Adrenal gland (tissue), 19 donors: ENCODE measurements at places on chromosomes 11 and 22.

- no peak overlapping the region for H3K27ac ChIP-seq
- peaks cover 35% of the 10 kb centered on the region for H3K36me3 ChIP-seq
- no peak for DNase-seq
- H3K27me3 ChIP-seq, result no peaks in the 10 kb centered on the region
- no peak overlapping the region for H3K4me3 ChIP-seq
- peaks cover 11% of the 10 kb centered on the region for H3K4me1 ChIP-seq
Measured at GRCh38 chr11:85960678-85961077, 105.5 kb downstream of the CCDC83 start.

DNA sequence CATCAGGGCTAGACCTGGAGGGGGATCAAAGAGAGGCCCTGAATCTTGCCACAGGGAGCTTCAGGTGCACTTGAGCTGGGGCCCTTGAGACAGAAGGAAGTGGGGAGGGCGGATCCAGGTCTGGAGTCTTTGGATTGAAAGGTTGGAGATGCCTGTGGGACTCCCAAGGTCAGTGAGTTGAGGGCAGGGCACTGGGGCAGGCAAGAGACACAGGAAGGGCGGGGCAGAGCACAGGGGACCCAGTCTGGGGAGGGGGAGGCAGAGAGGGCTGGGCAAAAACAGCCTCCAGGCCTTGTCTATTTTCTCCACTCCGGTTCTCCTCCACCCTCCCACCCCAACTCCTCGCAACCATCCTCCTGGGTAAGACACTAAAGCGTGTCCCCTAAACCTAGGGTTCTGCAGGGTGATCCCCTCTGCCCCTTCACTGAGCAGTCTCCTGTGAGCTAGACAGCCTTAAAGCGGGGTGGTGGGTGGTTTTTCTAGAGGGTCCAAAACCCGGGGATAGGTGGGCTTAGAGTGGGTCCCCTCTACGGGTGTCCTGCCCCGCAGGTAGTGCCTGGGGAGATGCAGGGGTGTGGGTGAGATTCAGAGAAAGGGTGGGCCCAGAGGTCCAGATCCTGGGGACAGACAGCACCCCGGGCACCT, 38.6 kb upstream of the CELSR1 start:
- no peaks in the 10 kb centered on the region for H3K27me3 ChIP-seq
- no peak overlapping the region for H3K4me3 ChIP-seq
- H3K4me1 ChIP-seq, result peaks cover 21% of the 10 kb centered on the region

GRCh38 chr22:45164270-45165088, 754 bp downstream of the NUP50 start:
- H3K27ac ChIP-seq, result peak overlapping the region; percentile 83
- peak overlapping the region; percentile 68 for H3K4me3 ChIP-seq
- DNase-seq, result no peak
- H3K27me3 ChIP-seq, result no peaks in the 10 kb centered on the region
- no peaks in the 10 kb centered on the region for H3K36me3 ChIP-seq
- peaks cover 47% of the 10 kb centered on the region for H3K4me1 ChIP-seq

GRCh38 chr11:26557666-26558065, 14.4 kb downstream of the MUC15 start:
- H3K4me1 ChIP-seq, result no peaks in the 10 kb centered on the region
- DNase-seq, result no peak

- H3K27me3 ChIP-seq, result no peaks in the 10 kb centered on the region
- H3K36me3 ChIP-seq, result no peaks in the 10 kb centered on the region
- no peak for DNase-seq
- no peak overlapping the region for H3K4me3 ChIP-seq
Measured at GRCh38 chr11:2218031-2218633, 46.5 kb upstream of the TH start.

- H3K4me3 ChIP-seq, result no peak overlapping the region
- no peaks in the 10 kb centered on the region for H3K27me3 ChIP-seq
- H3K4me1 ChIP-seq, result no peaks in the 10 kb centered on the region
- H3K27ac ChIP-seq, result no peak overlapping the region
- H3K36me3 ChIP-seq, result no peaks in the 10 kb centered on the region
Measured at GRCh38 chr11:106032861-106033260, 10.8 kb upstream of the MSANTD4 start.

DNA sequence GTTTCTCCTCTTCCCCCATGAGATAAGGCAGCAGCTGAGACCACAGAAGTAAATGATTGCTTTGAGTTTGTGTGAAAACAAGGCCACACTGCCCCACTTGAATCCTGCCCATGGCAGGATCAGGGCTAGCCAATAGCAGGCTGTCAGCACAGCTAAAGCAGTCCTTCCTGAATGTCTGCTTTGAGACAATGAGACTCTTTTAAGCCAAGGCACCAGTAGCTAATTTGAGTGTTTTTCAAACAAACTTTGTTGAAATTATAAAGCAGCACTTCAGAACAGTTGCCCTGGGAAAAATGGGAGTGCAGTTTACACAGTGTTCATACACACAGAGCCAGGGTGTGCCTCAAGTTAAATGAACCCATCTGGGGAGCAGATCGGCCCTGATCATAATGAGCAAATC, 103.5 kb upstream of the OR5AK2 start:
- no peak for DNase-seq
- no peaks in the 10 kb centered on the region for H3K27me3 ChIP-seq

DNA sequence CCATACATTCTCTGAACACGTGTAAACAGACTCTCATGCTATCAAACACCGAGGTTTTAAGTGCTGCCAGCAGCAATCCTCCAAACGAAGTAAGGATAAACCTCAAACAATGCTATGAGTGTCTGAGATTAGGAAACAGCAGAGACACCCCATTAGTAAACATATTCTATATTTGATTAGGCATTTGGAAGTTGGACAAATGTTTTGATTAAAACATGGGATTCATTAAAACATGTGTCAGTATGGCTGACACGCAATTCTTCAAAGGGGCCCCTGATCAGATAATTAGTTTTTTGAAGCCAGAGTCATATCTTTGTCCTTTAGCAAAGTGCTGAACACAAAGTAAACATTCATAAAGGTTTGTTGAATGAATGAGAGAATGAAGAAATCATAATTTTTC, 33.2 kb upstream of the BLID start:
- no peaks in the 10 kb centered on the region for H3K36me3 ChIP-seq

- H3K4me3 ChIP-seq, result no peak overlapping the region
- H3K27me3 ChIP-seq, result no peaks in the 10 kb centered on the region
- peak; percentile 41 for DNase-seq
Measured at GRCh38 chr11:110362971-110363509, 66.6 kb upstream of the RDX start.

DNA sequence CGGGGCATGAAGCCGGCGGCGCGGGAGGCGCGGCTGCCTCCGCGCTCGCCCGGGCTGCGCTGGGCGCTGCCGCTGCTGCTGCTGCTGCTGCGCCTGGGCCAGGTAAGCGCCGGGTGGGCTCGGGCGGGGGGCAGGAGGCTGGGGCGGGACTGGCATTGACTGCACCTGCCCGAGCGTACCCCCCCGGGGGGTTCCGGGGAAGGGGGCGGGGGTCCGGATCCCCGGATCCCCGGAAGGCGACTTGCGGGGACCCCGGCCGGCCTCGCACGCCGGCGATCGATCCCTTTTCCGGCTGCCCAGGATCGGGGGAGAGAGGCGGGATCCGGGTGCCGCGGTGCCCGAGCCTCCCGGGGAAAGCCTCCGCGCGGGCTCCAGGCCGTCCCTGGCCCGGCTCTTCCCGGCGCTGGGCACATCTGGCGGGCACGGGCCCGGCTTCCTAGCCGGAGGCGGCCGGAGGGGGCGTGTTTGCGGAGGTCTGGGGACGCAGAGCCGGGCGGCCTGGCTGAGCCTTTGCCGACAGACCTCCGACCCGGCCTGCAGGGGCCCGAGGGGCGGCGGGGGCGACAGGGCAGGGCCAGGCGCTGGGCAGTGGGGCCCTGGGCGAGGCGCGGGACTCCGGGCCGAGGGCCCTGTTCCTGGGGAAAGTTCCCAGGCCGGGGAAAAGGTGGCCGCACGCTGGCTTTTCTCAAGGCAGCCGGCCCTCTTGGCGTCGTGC, 705 bp downstream of the PTPRJ start:
- peak; percentile 36 for DNase-seq
- H3K4me1 ChIP-seq, result peaks cover 12% of the 10 kb centered on the region
- peak overlapping the region; percentile 67 for H3K4me3 ChIP-seq

GRCh38 chr22:41000941-41001721, 50.0 kb downstream of the RBX1 start:
- no peak overlapping the region for H3K4me3 ChIP-seq
- no peak for DNase-seq
- H3K4me1 ChIP-seq, result no peaks in the 10 kb centered on the region
- no peaks in the 10 kb centered on the region for H3K36me3 ChIP-seq

DNA sequence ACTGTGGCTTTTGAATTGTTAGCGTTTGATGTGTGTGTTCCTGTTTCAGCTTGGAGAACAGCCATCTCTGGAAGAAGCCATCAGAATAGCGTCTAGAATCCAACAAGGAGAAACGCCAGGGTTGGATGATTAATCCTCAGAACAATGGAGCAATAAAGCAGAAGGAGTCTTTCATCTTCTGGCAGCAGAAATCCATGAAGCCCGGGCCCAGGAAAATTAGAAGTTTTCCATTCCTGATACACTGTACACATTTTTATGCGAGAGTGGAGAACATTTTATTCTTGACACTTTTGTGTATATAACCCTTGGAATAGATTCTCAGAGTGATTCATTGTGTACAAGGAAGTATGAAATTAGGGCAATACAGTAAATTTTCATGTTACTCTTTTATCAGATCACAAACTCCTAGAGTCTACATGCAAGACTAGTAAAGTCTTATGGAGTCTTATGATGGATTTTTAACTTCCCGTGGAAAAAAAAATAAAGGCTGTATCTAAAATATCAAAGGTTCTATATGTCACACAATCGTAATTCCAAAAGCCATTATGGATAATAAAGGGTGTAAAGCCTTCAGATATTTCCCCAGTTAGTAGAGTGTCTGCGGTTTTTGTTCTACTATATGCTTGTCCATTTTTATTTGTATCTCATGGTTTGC, 45.9 kb upstream of the WEE1 start:
- H3K27me3 ChIP-seq, result no peaks in the 10 kb centered on the region
- DNase-seq, result peak; percentile 51
- peaks cover 33% of the 10 kb centered on the region for H3K4me1 ChIP-seq
- H3K27ac ChIP-seq, result no peak overlapping the region

DNA sequence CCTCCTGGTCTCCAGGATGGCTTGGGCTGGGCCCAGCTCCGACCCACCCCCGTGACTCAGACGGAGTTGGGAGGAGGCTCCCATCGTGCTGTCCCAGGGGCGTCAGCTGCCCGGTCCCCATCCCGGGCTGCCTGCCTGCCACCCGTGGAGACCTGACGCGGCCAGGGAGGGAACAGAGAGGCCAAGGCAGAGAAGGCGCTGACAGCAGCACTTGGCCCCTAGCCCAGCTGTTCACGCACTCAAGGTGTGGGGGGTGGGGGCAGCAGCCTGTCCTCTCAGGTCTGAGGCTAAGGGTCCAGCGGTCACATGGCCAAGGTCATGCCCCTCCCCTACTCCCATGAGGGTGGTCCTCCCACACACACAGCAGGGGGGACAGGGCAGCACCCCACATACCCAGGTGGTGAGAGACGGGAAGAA, 48.6 kb downstream of the ELFN2 start:
- H3K27me3 ChIP-seq, result peaks cover 17% of the 10 kb centered on the region
- no peaks in the 10 kb centered on the region for H3K4me1 ChIP-seq
- no peaks in the 10 kb centered on the region for H3K36me3 ChIP-seq
- DNase-seq, result no peak
- H3K27ac ChIP-seq, result no peak overlapping the region

- H3K36me3 ChIP-seq, result no peaks in the 10 kb centered on the region
- H3K27me3 ChIP-seq, result no peaks in the 10 kb centered on the region
- DNase-seq, result no peak
- H3K4me3 ChIP-seq, result no peak overlapping the region
- H3K27ac ChIP-seq, result no peak overlapping the region
Measured at GRCh38 chr22:38829485-38829884, 14.3 kb downstream of the NPTXR start.

- no peak overlapping the region for H3K27ac ChIP-seq
- no peaks in the 10 kb centered on the region for H3K36me3 ChIP-seq
- H3K4me3 ChIP-seq, result no peak overlapping the region
- no peak for DNase-seq
- H3K4me1 ChIP-seq, result no peaks in the 10 kb centered on the region
Measured at GRCh38 chr11:12942157-12942556, 67.0 kb upstream of the RASSF10 start.

DNA sequence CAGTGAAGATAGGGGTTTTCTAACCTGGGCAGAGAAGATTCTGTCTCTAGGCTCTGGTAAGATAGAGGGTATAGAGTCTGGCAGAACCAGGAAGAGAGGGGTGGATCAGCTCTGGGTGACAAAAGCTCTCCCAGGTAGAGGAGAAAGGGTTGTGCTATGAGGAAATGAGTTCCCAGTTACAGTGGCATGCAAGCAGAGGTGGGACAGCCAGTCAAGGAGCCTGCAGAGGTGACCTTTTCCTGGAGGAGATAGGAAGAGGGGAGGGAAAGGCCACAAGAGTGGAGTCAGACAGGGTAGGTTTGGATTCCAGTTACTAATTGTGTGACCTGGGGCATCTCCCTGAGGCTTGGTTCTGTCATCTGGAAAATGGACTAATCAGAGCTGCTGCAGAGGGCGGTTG, 3.4 kb upstream of the CAPN5 start:
- H3K4me1 ChIP-seq, result no peaks in the 10 kb centered on the region
- no peaks in the 10 kb centered on the region for H3K36me3 ChIP-seq
- no peak for DNase-seq
- H3K27me3 ChIP-seq, result no peaks in the 10 kb centered on the region

- H3K27me3 ChIP-seq, result no peaks in the 10 kb centered on the region
- H3K36me3 ChIP-seq, result no peaks in the 10 kb centered on the region
- H3K4me3 ChIP-seq, result no peak overlapping the region
- no peak overlapping the region for H3K27ac ChIP-seq
- DNase-seq, result no peak
Measured at GRCh38 chr11:99791354-99791753, 770.6 kb downstream of the CNTN5 start.

DNA sequence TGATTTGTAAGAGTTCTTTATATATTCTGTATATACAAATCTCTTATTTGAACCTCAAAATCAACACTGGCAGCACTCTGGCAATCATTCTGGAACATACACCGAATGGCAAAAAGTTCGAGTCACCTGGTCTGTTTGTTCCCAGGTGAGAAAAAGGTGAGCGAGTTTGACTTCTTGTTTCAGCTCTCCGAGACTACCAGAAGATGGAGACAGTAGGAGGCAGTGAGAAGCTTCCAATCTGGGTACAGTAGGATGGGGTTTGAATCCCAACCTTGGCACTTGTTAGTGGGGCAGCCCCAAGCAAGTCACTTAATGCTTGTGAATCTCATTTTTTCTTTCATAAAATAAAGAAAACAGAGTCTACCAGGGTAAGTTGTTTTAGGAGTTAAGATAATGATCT, 76.4 kb downstream of the C2CD3 start:
- H3K27me3 ChIP-seq, result no peaks in the 10 kb centered on the region
- no peak overlapping the region for H3K27ac ChIP-seq
- H3K36me3 ChIP-seq, result no peaks in the 10 kb centered on the region
- no peak overlapping the region for H3K4me3 ChIP-seq

- H3K27me3 ChIP-seq, result no peaks in the 10 kb centered on the region
- no peaks in the 10 kb centered on the region for H3K4me1 ChIP-seq
- H3K27ac ChIP-seq, result no peak overlapping the region
- no peak overlapping the region for H3K4me3 ChIP-seq
- H3K36me3 ChIP-seq, result no peaks in the 10 kb centered on the region
- DNase-seq, result no peak
Measured at GRCh38 chr22:38106814-38107578, 3.5 kb downstream of the BAIAP2L2 start.

- H3K27ac ChIP-seq, result no peak overlapping the region
- H3K36me3 ChIP-seq, result no peaks in the 10 kb centered on the region
- H3K27me3 ChIP-seq, result no peaks in the 10 kb centered on the region
- H3K4me3 ChIP-seq, result no peak overlapping the region
- H3K4me1 ChIP-seq, result peaks cover 17% of the 10 kb centered on the region
Measured at GRCh38 chr11:120529214-120529613, 17.7 kb downstream of the GRIK4 start.
